ENCODE measurements at places on chromosomes 2 and 18.
A peak's percentile ranks its signal among the peaks of the same experiment; 100 is the strongest.

- no peak for DNase-seq
Measured at GRCh38 chr2:207313947-207314346, 148.2 kb upstream of the KLF7 start.

GRCh38 chr2:178905261-178905660 is 98.0 kb upstream of the TTN start:
- DNase-seq, result no peak

DNA sequence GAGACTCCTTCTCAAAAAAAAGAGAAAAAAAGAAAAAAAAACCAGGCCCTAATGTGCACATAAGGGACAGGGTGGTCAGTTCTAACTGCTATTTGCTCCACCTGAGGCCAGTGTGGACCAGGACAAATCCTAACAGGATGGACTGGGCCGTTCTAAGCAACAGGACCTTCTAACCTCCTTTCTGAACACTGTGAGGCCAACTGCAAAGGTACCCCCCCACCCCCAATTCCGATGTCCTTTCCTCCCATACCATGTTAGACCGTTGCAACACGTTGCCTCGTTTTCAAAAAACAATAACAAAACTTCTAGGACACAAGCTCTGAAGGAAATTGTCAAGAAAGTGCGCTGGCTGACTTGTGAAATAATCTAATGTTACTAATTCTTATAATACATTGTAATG is 1.2 kb downstream of the THAP4 start:
- DNase-seq, result no peak

DNA sequence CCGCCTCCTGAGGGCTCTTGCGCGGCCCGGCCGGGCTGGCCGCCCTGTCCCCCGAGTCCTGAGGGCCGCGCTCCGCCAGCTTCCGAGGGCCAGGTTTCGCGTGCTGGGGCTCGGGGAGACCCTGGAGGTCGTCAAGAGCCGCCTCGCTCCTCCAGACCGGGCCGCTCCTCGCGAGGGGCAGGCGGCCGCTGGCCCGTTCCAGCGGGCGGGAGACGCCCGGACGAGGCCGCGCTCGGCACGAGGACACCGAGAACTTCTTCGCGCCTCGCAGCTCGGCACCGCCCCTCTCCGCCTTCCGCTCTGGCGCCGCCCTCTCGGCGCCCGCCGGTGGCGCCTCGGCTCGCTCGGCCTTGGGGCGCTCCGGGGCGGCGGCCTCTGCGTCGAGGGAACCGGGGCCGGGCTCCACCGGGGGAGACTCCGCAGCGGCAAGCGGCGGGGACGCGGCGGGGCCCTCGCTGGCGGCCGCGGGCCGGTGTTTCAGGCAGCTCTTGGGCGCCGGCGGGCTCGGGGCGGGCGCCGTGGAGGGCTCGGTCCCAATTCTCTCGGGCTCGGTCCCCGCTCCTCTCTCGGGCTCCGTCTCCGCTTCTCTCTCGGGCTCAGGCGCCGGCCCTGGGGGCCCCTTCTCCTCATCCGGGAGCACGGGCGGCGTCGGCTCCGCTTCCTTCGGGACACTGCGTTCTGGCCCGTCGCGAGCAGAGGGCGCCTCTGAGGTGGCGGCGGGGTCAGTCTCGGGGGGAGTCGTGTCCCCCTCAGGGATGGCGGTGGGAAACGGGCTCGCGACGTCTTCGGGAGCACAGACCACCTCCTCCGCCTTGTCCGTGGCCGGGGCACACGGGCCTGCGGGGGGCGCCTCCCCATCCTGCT is 91.6 kb upstream of the MGAT4A start:
- peak; percentile 23 for DNase-seq

- no peak for DNase-seq
Measured at GRCh38 chr2:600542-601386, 76.4 kb downstream of the TMEM18 start.

DNA sequence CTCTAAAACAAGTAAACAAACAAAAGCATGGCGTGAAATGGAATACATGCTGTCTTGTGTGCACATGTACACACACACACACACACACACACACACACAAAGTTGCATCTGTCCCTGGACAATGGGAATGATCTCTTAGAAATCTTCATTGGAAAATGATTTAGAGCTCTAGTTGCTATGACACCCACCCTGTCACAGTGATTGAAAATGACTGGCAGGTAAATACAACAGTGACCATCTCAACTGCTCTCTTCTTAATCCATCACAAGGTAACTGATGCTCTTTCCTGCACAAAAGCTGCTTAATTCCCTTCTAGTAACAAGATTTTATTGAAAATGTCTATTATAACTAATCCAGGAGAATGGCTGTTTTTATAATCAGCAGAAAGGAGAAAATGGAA is 1011.7 kb upstream of the GYPC start:
- no peak for DNase-seq

DNA sequence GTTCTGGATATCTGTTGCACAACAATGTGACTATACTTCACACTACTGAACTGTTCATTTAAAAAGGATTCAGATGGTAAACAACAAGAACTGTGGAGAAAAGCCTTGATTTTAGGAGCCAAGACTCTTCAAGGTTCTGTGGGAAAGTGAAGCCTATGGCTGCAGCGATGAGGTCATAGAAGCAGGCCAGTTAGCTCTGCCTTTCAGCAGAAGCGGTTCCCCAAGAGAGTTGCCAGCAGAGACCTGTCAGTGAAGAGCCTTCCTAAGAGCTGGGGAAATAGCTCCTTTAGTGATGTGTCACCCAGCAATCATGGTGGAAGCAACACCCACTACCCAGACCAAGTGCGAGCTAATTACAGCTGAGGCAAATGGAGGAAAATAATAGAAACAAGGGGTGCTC is 346.5 kb upstream of the ETAA1 start:
- DNase-seq, result no peak

DNA sequence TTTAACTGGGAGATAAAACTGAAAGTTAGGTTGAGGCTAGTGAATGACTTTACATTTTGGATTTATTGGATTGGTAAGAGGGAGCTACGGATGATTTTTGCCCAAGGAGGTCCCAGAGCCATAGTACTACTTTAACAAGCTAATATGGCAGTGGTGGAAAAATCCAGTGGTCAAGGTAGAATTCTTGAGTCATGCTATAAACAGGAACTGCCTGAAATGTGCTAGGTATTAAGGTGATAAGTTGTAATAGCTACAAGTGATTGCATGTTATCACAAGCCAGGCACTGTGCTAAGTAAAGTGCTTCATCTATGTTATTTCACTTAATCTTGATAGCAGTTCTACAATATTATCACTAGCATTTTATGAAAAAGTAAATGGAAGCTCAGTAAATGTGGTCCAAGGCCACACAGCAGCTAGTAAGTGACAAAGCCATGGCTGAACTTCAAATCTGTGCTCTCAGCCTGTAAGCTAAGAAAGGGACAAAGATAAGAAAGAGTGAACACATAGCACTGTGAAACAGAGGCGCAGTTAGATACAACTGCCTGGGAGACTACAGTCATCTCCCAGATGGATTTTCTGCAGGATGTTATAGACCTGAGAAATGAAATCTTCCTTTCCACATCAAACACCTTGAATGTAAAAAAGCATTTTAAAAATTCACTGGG is 469.6 kb downstream of the TGIF1 start:
- no peak for DNase-seq

- peak; percentile 78 for DNase-seq
Measured at GRCh38 chr2:218396688-218397462, 2.8 kb upstream of the CTDSP1 start.

DNA sequence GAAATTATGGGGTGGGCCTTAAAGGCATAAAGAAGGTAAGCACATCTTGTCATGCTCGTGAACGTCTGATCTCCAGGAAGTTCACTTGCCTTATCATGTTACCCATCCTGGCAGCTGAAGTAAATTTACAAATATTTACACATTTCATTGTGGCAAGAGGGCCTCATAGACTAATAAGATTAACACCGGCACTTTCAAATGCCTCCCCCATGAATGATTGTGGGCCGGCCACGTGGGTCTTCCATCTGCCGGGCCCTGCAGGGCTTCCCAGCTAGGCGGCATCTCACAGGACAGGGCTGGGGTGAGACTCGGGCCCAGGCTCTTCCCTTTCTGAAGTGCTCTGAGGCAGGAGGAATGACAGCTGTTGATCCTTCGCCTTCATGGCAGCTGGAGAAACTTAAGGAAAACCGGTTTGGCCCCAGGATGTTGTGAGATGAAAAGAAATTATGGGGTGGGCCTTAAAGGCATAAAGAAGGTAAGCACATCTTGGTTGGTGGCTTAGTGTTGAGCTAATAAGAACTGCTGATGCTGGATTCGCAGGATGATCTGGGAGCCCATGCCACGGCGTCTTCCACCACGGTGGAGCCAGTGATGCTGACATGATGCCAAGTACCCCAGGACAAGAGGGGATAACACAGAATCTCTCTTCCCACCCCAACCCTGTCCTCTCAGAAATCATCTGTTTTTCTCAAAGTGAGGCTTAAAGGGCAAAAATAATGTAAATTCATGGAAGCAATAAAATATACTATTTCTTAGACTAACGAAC is 176.3 kb downstream of the SEPTIN10 start:
- DNase-seq, result no peak

DNA sequence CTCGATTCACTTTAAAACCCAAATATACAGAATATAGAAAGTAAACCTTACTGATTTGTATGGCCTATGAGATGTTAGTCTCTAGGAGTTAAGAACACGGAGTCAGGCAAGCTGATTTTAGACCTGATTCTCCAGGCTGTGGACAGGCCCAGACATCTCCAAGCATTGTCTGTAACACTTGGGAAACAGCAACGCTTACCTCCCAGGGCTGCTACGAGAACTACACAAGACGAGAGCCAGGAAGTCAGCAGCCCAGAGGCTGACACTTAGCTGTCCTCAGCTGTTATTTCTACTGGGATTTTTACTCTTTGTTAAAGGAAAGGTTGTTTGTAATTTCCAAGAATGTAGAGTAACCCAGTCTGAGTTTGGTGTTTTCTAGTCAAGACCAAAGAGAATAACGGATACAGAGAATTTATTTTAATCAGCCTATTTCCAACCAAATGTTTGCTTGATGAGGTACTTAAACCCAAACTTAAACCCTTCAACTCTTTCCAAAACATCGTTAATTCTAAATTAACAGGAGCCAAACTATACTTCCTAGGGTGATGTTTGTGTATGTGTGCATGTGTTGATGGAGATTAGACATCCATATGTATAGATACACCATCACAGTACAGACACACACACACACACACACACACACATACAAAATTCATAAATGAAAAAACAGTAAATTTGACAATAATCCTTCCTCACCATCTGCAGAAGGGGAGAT is 123.4 kb downstream of the LAMA1 start:
- no peak for DNase-seq

- DNase-seq, result peak; percentile 32
Measured at GRCh38 chr2:113283704-113284284, 5.1 kb upstream of the PAX8 start.

DNA sequence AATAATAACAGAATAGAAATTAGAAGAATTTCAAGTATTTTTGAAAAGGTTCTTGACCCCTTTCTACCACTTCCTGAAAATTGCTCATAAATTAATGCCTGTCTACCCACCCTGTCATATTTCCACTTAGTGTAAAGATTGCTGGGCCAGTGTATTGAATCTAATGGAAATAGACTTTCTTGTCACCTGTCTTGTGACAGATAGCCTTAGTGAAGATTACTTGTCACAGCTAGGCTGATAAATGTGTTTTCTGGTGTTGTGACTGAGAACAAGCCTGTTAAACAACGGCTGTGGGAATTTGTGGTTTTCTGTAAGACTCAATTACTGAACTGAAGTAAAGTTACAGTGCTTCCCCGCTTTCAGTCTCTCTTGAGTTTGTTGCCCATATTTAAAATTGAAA is 37.0 kb downstream of the PIK3C3 start:
- no peak for DNase-seq

DNA sequence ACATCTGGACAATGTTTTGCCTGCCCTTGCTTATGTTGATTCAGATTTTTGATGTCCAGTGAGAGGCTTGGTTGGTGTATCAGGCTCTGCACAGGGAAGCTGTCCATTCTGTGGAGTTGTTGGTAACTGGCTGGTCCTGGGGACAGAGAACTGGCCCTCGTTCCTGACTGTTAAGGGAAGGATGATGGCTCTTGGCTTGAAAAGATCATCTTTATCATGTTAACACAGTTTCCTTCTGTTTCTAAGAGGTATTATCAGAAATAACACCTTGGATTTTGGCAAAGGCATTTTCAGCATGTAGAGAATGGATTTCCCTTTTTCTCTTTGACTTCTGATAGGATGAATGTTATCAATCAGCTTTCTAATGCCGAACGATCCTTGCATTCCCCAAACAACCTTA is 19.3 kb downstream of the STK25 start:
- DNase-seq, result no peak

DNA sequence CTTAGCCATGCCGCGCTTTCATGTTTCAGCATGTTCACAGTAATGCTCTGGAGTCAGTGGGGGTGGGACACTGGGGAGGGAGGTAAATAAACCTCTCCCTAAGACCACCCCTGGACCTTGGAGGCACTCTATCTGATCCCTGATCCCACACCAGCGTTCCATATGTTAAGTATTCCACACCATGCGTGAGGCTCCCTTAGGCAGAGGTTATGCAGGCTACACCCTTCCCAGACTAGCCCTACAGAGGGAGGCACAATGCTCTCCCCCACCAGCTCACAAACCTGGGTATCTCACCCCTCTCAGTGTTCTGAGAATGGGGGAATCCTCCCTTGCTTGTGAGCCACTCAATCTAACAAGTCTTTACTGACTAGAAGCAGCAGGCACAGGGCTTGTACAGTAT is 1610.4 kb upstream of the ZEB2 start:
- DNase-seq, result no peak

DNA sequence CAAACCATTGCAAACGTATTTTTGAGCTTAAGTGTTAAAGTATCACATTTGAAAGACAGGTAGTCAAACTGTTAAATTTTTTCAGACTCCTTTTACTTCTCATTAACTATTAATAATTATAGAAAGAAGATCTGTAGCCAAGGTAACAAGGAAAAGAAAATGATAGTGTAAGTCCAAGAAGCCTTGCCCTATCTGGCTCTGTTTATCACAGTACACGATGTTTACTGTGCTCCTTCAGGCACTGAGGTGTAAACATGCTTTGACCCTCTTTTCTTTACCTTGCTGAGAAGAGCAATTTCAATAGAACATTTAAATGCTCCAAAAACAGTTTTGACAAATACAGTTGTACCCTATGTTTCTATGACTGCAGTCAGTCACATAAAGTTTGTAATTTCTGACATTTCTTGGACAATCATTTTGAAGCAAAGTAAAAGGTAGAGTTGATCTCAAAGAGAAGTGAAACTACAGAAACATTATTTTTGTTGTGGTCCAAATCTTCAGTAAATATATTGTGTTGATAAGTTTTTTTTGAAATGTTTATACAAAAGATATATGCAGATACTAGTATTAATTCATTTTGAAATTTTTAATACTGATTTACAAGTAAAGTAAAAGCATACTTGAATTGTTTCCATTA is 152.6 kb upstream of the KYNU start:
- DNase-seq, result no peak

Data from globus pallidus (tissue), 1 donor.